ENCODE measurements at places on chromosomes 1 and 21. TPM values are rescaled to one million over a fixed set of nuclear protein-coding genes. Genes with fewer than 3 reads are reported as not detected.

DNA sequence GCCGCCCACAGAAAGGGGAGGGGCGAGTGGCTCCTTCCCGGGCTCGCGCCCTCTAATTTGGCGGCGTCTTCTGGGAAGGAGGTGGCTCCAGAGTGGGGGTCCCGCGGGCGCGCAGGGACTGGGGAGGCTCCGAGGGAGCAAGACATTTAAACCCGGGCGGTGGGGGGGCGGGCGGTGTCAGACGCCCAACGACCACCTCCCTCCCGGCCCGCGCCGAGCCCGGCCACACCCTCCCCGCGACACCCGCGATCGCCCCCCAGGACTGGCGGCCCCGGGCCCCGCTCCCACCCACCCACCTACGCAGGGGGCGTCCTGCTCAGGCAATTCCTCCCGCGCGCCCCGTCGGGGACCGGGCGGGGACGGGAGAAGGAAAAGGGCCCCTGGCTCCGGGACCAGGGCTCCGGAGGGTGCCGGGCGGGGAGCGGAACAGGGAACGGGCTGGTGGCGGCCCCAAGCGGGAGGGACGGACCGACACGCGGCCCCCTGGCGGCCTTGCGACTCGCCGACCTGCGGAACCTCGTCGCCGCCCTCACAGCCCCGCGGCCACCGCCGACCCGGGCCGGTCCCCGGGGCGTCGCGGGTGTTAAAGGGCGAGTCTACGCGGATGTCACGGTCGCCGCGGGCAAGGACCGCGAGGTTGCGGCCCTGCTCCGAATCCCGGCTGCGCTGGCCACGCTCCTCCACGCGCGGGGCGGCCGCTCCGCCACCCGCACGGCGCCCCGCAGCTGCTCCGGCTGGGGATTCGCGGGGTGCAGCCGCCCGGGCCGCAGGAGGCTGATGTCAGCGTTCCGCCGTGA lies 94.0 kb upstream of the FMN2 start:
- H3K4me1 ChIP-seq, result peaks cover 6% of the 10 kb centered on the region
- no peak overlapping the region for H3K4me3 ChIP-seq
- no peak for DNase-seq
- no peak overlapping the region for H3K27ac ChIP-seq
- H3K27me3 ChIP-seq, result peaks cover 54% of the 10 kb centered on the region

LCE2B gene
- not detected for total RNA-seq

KCNE1 gene
- total RNA-seq, result not detected

TTC22 gene
- 6.9 TPM for total RNA-seq

DNA sequence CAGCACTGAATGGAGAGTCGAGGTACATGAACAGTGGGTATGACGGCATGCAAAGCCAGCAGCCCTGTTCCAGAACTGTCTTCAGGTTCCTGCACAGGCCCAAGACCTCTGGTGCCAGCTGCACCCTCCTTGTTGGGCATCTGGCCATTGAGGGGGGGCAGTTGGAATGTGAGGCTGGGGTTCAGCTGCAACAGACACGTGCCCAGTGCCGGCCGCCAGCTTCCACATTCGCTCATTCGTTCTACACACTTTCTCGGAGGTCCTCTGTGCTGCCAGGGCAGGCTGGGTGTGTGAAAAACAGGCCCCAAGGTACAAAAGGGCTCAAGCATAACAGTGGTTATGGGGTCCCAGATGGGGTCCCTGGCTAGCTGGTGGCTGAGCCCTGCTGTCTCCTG lies 37.9 kb upstream of the SLC19A1 start:
- H3K4me1 ChIP-seq, result no peaks in the 10 kb centered on the region
- no peak for DNase-seq
- H3K4me3 ChIP-seq, result no peak overlapping the region
- H3K27me3 ChIP-seq, result no peaks in the 10 kb centered on the region
- H3K36me3 ChIP-seq, result no peaks in the 10 kb centered on the region
- no peak overlapping the region for H3K27ac ChIP-seq

FABP3 gene
- total RNA-seq, result not detected

DNA sequence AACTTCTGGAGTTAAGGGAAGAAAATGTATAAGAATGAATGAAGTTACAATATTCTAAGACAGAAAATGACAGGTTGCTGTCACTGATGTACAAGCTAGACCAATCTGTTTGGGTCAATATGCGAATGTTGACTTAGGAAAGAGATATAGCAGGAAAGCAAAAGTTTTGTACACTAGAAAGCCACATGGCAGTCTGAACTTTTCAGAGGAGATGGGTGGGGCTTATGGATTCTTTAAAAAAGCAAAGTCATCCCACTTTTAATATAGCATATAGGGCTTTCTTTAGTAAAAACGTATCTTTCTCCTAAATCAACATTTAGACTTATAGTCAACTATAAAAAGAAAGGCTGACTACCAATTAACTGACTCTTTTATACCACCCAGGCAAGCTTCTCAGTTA lies 381.2 kb downstream of the PTPRC start:
- no peak overlapping the region for H3K4me3 ChIP-seq
- H3K36me3 ChIP-seq, result no peaks in the 10 kb centered on the region
- H3K27me3 ChIP-seq, result no peaks in the 10 kb centered on the region
- no peak overlapping the region for H3K27ac ChIP-seq
- DNase-seq, result no peak

FCRL5 gene
- not detected for total RNA-seq

APCS gene
- not detected for total RNA-seq

GRCh38 chr1:38018864-38019343 lies 6.4 kb downstream of the UTP11 start:
- H3K36me3 ChIP-seq, result peaks cover 38% of the 10 kb centered on the region
- no peaks in the 10 kb centered on the region for H3K27me3 ChIP-seq
- H3K4me3 ChIP-seq, result no peak overlapping the region
- no peak overlapping the region for H3K27ac ChIP-seq
- DNase-seq, result no peak

GNG4 gene
- not detected for total RNA-seq

OR10X1 gene
- not detected for total RNA-seq

- H3K27me3 ChIP-seq, result no peaks in the 10 kb centered on the region
- no peak overlapping the region for H3K27ac ChIP-seq
- DNase-seq, result no peak
Measured at GRCh38 chr1:235403593-235403992, 36.4 kb downstream of the TBCE start.

Measured in activated naive CD4-positive, alpha-beta T cell treated with anti-CD3 and anti-CD28 coated beads for 36 hours (primary cell).